Calu3 (cell line): ENCODE measurements at places on chromosomes 13 and 19. TPM values are rescaled to one million over a fixed set of nuclear protein-coding genes. Genes with fewer than 3 reads are reported as not detected.

CGB5 gene
- 2.6 and 3.3 TPM in 2 replicates for total RNA-seq

PRR22 gene
- total RNA-seq: 6.3 TPM in 2 replicates

PCDH9 gene
- 1.3 and 2.1 TPM in 2 replicates for total RNA-seq

CD70 gene
- total RNA-seq: 0.68 TPM in 1 of 2 replicates, not detected in the other

OSCAR gene
- 0.54 and 0.64 TPM in 2 replicates for total RNA-seq

SLC44A2 gene
- total RNA-seq: 130 and 151 TPM in 2 replicates

CLIP3 gene
- 3.1 and 3.5 TPM in 2 replicates for total RNA-seq
